Smooth muscle cell of the pulmonary artery (primary cell): ENCODE measurements at places on chromosomes 1 and 21. TPM values are rescaled to one million over a fixed set of nuclear protein-coding genes. Genes with fewer than 3 reads are reported as not detected.

The FALEC gene
- total RNA-seq, result 0.23 and 0.33 TPM in 2 replicates

The OBSCN gene
- 5.8 and 6.8 TPM in 2 replicates for total RNA-seq

The DISP3 gene
- not detected in 2 replicates for total RNA-seq

The GTF2B gene
- 27.9 and 37.4 TPM in 2 replicates for total RNA-seq

The CFAP141 gene
- total RNA-seq, result not detected in 2 replicates

The IL23R gene
- not detected in 2 replicates for total RNA-seq

The EFHD2 gene
- 17.7 and 31.3 TPM in 2 replicates for total RNA-seq

The DLGAP3 gene
- total RNA-seq, result 0.07 TPM in 1 of 2 replicates, not detected in the other

The TFF1 gene
- total RNA-seq, result not detected in 2 replicates

The CDK18 gene
- 6.4 and 11.1 TPM in 2 replicates for total RNA-seq

The SOD1 gene
- 134 and 189 TPM in 2 replicates for total RNA-seq

The RGSL1 gene
- not detected in 2 replicates for total RNA-seq

The KMO gene
- 0.03 and 0.33 TPM in 2 replicates for total RNA-seq

The KCNE1 gene
- 0.36 and 0.46 TPM in 2 replicates for total RNA-seq

The PDZK1IP1 gene
- total RNA-seq, result 0.26 and 2.0 TPM in 2 replicates

The OR2T2 gene
- total RNA-seq, result not detected in 2 replicates

The CHI3L2 gene
- 6.0 and 13.9 TPM in 2 replicates for total RNA-seq

The NR5A2 gene
- under 0.01 and 0.33 TPM in 2 replicates for total RNA-seq

The MAB21L3 gene
- total RNA-seq, result 0.03 and 0.07 TPM in 2 replicates

The CFHR2 gene
- not detected in 2 replicates for total RNA-seq

The L1TD1 gene
- 0.13 TPM in 1 of 2 replicates, not detected in the other for total RNA-seq

The CD2 gene
- total RNA-seq, result not detected in 2 replicates

The COL18A1 gene
- total RNA-seq, result 132 and 154 TPM in 2 replicates

The LHX8 gene
- total RNA-seq, result not detected in 2 replicates

The SPATA21 gene
- total RNA-seq, result not detected in 2 replicates

The BMP8A gene
- total RNA-seq, result 0.13 and 0.33 TPM in 2 replicates

The PDC gene
- 0.07 TPM in 1 of 2 replicates, not detected in the other for total RNA-seq

The SLFNL1 gene
- total RNA-seq, result 0.46 and 0.86 TPM in 2 replicates

The CFHR3 gene
- not detected in 2 replicates for total RNA-seq

The MATN1 gene
- 0.20 TPM in 1 of 2 replicates, not detected in the other for total RNA-seq

The CRNN gene
- not detected in 2 replicates for total RNA-seq

The GBP3 gene
- total RNA-seq, result 12.1 and 19.3 TPM in 2 replicates

The PHLDA3 gene
- total RNA-seq, result 94.6 and 176 TPM in 2 replicates

The MYBPH gene
- total RNA-seq, result 0.07 TPM in 1 of 2 replicates, not detected in the other

The CD53 gene
- total RNA-seq, result not detected in 2 replicates

The SLC35F3 gene
- total RNA-seq, result 0.23 TPM in 1 of 2 replicates, not detected in the other

The DYRK3 gene
- total RNA-seq, result 22.3 and 28.2 TPM in 2 replicates

The MYOCOS gene
- 0.17 TPM in 1 of 2 replicates, not detected in the other for total RNA-seq

The ACOT11 gene
- 3.6 and 3.8 TPM in 2 replicates for total RNA-seq

The PLEKHA6 gene
- 0.63 and 1.4 TPM in 2 replicates for total RNA-seq

The WNT9A gene
- 0.59 and 1.3 TPM in 2 replicates for total RNA-seq

The TNFRSF1B gene
- 4.5 and 11.7 TPM in 2 replicates for total RNA-seq

The ASPM gene
- total RNA-seq, result 4.3 and 15.1 TPM in 2 replicates

The PKN2 gene
- 25.4 and 28.5 TPM in 2 replicates for total RNA-seq

The PTAFR gene
- total RNA-seq, result 0.03 and 0.07 TPM in 2 replicates
